ENCODE measurements at places on chromosomes 13 and 19.

DNA sequence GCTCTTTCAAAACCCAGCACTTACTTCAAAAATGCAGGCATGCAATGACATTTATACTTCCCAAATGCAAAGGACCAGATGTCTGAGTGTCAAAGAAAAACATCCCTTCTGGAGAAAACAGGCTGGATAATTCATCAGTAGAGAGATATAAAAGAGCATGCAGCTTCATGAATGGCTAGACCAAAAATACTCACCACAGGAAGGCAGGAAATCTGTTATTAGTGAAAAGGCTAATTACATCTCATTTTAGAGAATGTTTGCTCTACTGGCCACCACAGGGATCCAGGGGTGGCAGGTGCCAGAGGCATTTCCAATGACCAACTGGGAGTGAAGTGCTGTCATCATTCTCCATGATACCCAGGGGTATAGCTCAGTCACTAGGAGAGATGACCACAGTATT, 106.5 kb downstream of the LHFPL6 start:
- DNase-seq, result no peak

GRCh38 chr19:10691178-10691881, 9.9 kb upstream of the QTRT1 start:
- DNase-seq, result no peak

GRCh38 chr13:37427843-37428494, 170.6 kb downstream of the POSTN start:
- no peak for DNase-seq

DNA sequence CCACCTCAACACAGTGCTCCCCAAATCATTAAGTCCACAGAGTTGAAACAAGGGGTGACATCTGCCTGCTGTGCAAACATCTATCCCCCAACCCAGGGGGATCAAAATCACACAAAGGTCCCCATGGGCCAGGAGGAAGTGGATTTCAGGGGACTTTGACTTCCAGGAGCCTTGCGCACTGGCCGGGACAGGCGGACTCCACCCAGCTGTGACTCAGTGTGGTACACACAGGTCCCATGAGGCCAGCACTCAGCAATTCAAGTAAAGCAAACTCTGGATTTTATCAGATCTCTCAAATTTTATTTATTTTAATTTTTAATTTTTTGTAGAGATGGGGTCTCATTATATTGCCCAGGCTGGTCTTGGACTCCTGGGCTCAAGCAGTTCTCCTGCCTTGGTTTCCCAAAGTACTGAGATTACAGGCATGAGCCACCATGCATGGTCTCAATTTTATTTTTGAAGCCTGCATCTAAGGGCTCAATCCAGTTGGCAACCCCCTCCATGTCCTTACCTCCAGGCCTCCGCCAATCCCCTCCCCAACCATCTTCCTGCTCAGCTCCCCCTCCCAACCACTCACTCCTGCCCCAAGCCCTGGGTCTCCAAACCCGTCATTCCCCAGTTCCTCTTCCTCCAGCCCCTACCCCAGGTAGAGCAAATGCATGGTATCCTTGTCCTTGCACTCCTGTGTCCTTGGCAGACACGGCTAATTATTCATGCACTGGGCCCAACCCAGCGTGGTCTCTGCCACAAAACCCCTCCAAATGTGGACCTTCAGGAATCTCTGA, 18.2 kb downstream of the ARHGAP33 start:
- no peak for DNase-seq

DNA sequence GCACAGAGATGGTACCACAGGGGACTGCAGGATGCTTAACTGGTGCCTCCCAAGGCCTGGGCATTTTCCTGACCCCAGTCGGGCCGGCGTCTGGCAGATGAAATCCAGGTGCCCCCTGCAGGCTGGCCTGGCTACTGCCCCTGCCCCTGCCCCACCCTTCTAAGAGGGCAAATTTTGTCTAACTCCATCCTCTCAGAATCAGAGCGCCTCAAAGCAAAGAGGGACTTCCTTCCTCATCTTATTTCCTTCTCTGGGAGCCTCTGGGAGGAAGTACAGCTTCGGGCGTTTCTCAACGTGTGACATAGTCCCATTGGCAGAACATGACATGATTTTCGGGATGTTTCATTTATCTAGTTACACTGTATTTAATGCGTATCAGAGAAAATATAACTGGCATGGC, 2.7 kb downstream of the PRKACA start:
- no peak for DNase-seq

- DNase-seq, result no peak
Observed at GRCh38 chr13:28719227-28720055, 671 bp upstream of the SLC46A3 start.

DNA sequence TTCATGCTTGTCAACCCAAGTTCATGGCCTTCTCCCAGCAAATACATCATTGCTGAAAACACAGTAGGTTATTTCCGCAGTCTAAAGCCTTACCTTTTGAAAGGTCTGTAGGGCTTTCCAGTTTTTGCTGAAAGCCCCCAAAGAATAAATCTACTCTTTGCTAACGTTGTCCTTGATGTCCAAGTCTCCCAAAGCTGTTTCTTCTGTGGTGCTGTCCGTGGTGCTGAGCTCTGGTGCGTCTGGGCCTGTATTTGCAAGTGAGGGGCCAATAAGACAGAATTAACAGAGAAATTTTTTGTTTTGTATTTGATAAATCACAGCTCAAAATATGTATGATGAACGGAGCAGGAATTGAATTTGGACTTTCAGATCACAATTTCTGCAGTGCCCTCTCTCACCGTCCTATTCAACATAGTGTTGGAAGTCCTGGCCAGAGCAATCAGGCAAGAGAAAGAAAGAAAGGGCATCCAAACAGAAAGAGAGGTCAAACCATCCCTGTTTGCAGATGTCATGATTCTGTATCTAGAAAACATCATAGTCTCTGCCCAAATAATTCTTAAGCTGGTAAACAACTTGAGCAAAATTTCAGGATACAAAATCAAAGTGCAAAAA, 9.8 kb upstream of the LGALS16 start:
- DNase-seq, result no peak

DNA sequence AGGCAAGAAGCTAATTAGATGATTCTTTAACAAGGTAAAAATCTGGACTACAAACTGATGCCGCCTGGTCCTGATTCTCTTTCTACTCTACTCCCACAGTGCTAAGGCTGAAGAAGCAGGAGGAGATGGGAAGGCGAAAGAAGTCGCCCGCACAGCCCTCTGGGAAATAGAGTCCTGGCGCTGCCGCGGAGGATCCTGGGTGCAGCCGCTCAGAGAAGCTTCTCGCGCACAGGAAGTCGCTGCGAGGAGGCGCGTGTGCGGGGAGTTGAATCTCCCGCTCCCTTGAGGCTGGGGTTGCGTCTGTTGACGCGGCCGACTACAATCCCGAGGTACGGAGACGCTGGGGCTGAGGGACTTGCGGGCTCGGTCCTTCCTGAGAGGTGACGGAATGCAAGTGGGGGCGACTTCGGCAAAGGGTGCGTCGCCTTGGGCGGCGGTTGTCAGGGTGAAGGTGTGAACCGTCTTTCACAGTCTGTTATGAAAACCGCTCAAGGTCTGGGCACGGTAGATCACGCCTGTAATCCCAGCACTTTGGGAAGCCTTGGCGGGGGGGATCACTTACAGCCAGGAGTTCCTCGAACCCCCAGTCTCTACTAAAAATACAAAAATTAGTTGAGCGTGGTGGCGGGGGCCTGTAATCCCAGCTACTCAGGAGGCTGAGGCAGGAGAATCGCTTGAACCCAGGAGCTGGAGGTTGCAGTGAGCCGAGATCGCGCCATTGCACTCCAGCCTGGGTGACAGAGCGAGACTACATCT, at the start of gene ZNF473:
Gene ZNF473 (plus strand): TSS at position 212 of the 756 bp plus-strand sequence. CDS start 5,078 bp downstream, outside the sequence.
- peak; percentile 96 for DNase-seq

DNA sequence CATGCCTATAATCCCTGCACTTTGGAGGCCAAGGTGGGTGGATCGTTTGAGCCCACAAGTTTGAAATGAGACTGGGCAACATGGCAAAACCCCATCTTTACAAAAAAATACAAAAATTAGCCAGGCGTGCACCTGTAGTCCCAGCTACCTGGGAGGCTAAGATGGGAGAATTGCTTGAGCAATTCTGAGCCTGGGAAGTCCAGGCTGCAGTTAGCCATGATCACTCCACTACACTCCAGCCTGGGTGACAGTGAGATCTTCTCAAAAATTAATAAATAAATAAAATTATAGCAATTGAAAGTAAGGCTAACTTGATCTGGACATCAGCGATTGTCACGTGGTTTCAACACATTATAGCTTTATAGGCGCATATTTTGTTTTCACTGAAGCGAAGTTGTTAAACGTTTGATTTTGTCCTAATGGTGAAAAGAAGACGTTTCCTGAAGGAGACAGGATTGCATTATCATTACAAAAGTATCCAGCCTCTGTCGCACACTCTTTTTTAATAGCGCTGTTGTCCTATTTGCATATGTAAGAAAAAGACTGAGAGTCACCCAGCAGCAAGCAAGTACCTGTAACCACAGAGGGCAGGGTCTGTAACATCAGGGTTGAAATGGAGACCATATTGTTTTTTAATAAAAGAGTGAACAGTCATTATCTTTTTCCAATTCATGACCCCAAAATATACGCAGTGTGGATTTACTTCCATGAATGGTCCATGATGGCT, 335.7 kb downstream of the DCT start:
- DNase-seq, result no peak

- DNase-seq, result no peak
Observed at GRCh38 chr13:28574617-28575142, 79.8 kb upstream of the FLT1 start.

DNA sequence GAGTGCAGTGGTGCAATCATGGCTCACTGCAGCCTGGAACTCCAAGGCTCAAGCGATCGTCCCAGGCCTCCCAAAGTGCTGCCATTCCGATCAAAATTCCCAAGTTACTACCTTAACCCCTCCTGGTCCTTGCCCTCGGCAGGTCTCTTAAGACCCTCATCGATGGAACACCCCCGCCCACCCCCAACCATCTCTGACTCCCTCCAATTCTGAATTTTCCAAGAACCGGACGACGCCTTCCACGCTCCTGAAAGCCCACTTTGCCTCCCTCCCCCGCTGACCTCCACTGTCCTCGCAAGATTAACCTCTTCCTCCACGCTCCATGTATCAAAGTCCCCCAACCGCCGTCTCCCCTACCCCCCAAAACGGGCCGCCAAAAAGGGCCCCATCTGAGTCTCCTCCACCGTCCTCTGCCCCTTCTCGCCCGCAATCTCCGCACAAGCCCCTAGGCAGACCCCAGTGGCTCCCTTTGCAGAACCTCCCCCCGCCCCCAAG, 539 bp downstream of the DAPK3 start:
- no peak for DNase-seq

DNA sequence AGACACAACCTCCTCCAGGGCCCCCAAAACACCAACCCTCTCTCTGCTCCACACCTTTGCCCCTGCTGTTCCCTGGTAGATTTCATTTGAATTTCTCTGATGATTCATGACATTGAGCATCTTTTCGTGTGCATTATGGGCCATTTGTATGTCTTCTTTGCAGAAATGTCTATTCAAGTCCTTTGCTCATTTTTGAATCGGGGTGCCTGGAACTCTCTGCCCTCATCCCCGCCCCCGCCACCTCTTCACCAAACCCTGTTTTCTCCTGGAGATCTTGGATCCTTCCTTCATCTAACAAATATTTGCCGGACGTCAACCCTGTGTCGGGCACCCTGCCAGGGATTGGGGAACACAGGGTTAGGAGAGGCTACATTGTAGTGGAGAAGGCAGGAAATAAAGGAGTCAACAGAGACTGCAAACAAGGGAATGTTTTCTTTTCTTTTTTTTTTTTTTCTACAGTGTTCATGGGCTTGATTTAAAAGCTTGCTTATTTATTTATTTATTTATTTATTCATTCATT, 25.5 kb upstream of the SLC1A5 start:
- DNase-seq, result no peak

DNA sequence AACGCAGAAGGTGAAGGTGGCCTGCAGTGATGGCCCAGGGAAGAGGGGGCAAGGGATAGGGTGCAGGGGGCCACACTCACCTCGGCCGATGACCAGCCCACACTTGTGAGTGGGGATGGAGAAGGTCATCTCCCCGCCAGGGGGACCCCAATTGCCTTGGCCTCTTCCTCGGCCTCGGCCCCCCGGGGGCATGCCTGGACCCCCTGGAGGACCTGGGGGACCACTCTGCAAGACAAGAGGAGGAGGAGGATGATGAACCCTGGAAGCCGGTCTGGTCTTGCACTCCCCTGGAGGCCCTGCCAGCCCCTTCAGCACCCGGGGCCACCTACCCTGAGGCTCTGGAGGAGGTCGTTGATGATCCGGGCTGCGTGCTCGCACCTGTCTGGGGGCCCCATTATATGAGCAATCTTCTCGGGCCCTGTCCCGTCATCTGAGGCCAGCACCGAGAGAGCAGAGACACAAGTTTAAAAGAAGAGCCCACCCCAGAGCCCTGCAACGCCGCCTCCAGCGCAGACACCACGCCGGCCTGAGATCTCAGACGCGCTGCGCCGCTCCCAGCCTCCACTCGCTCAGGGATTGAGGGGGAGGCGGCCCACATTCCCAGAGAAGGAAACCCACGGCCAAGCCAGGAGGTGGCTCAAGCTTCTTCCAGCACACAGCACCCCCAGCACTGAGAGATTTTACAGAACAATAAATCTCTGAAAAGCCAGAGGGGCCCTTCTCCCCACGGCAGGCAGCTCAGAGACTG, 7.8 kb downstream of the KHSRP start:
- no peak for DNase-seq

GRCh38 chr19:44856421-44857083, 10.5 kb downstream of the NECTIN2 start:
- DNase-seq, result no peak

All from natural killer cell treated with Interleukin-12 subunit alpha and Interleukin-12 subunit beta and Interleukin-15 and Interleukin-18, amount 100 ng/mL, for 72 hours (primary cell).